Tibial artery (tissue), 4 donors: ENCODE measurements at places on chromosomes 16 and 17.

DNA sequence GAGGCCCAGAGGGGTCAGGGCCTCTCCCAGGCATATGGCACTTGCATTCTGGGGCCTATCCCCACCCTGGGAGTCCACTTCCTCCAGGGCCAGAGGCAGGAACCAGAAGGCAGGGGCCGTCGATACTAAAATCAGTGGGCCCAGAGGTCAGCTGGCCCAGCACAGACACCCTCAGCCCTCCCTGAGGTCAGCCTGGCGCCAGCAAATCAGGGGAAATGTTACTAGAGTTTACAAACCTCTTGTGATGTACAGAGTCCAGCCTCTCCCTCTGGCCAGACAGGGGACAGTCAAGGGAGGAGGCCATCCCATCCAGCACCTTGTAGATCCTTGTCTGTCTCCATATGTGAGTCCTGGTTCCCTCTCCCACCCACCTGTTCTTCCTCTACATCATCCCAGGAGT is 10.8 kb downstream of the CDH5 start:
- no peak for DNase-seq

GRCh38 chr16:85556456-85557082 is 56.6 kb upstream of the GSE1 start:
- DNase-seq = peak; percentile 35

DNA sequence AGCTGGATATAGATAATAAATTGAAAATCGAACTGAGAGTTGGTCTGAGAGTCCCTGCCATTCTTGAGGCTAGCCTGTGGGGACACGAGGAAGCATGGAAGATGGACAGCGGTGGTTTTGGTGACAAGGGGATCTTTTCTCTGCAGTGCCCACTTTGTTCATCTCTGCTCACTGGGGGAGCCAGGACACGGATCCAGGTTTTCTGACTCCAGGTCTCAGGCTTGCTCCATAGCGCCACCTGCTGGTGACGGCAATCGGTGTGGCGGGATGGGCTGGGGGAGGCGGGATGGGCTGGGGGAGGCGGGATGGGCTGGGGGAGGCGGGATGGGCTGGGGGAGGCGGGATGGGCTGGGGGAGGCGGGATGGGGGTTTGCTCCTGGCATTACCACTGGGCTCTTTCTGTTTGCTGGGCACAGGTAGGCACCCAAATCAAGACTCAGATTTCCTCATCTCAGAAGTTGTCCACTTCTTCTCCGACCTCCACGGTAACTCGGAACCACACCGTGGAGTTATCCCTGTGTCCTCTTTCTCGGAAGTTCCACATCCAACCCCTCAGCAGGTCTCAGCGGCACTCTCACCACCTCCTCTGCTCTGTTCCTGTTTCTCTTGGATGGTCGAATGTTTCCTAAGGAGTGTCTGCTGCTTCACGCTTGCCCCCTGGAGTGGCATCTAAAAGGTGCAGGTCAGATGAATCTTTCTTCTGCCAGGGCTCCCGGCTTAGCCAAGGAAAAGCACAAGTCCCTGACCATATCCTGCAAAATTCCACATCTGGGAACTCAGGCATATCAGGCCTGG is 142.4 kb downstream of the CYLD start:
- DNase-seq = no peak

- DNase-seq = no peak
Measured at GRCh38 chr17:52673791-52674190, 515.3 kb upstream of the CA10 start.

DNA sequence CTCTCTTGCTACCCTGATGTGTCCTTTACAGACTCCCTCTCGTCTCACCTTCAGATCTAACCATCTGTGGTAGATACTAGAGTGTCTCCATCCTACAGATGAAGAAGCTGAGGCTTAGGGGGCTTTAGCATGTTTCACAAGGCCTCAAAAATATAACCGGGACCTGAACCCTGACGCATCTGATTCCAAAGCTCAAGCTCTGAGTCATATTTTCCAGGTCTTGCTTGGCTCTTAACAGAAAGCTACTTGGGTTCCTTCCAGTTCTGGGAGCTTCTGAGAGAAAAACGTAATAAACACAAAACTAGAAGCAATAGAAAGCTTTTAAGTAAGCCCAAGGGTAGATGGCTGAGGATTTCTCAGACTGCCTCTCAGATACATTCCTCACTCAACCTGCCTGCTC is 224.3 kb upstream of the EEF2KMT start:
- no peak for DNase-seq

GRCh38 chr17:83161298-83162034 is 82.1 kb downstream of the METRNL start:
- no peak for DNase-seq

DNA sequence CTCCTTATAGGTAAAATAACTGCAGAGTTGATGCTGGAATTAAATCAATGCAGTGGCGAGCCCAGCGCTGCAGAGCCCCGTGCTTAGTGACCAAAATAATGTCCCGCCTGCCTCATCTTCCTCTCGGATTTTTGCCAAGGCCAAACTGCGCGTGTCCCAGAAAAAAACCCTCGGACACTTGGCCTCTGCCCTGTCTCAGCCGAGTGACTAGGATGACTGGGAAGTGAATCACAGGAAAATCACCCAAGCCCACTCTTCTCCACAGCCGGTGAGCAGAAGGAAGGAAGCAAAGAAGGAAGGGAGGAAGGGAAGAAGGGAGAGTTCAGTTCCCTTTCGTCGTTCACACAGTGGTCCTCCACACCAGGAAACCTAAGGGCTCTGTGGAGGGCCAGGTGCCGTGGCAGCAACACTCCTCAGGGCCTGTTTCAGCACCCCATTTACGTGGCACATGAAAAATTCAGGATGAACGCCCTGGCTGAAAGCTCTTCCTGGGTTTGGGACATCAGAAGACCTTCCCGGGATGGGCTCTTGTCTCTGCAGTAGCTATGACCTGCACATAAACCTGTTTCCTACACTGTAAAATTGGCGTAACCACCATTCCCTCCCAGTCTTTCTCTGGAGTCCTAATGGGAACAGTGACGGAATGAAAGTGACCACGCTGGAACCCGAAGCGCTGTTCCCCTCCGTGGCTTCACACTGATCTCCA is 25.4 kb upstream of the HOXB13 start:
- DNase-seq = no peak

DNA sequence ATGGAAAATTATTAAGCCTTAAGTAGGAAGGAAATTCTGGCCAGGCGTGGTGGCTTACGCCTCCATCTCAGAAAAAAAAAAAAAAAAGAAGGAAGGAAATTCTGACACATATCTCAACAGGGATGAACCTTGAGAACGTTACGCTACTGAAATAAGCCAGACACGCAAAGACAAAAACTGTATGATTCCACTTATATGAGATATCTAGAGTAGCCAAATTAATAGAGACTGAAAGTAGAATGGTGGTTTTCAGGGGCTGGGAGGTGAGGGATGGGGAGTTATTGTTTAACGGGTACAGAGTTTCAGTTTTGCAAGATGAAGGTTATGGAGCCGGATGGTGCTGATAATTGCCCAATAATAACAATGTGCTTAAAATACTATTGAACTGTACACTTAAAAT is 16.2 kb upstream of the HNF1B start:
- no peak for DNase-seq

DNA sequence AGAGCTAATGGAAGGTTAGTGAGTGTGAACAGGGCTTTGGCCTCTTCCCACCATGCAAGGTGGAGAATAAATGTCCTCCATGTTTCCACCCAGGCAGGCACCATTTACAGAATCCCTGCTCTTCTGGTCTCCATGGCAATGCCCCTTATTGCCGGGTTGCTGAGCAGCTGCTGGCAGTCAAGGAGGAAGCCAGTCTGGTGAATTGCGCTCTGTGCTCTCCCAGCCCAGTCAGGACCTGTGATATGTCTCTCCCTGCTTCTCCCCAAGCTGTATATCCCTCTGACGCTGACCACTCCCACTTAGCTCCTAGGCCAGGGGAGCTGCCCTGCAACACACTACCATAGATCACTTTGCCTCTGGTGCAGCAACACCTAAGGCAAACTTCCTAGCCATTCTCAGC is 402.1 kb upstream of the ERCC4 start:
- DNase-seq = no peak

DNA sequence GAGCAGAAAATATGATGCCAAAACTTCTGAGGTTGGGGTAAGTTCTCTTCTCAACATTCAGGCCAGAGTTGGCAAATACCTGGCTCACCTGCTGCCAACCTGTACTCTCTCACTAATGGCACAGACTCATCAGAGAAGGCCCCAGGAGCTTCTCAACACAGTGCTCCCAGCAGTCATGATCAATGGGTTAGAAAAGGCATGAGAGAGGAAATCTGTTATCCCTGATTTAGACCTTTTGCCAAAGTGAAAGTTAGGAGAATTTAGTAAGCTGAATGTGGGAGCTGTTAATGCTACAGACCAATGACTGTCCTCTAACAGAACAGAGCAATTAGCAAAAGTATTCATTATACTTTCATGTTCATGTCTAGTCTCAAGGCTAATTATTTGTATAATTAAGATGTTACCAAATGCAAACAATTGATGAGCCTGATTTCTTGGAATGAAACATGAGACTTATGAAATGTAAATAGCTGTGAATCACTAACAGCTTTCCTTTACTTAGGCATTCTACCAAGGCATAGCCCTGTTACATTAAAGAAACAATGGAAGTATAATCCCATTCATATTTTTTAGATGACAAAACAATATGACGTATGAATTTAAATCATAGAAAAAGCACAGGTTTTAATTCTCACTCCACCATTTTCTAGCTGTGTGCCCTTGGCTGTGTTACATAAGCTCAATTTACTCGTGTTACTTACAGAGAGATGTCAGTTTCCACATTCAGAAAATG is 68.7 kb upstream of the MARCHF10 start:
- no peak for DNase-seq

GRCh38 chr16:8867932-8868415 is 832 bp downstream of the CARHSP1 start:
- DNase-seq = no peak
